T-helper 2 cell treated with Interferon-gamma antibody and Interleukin-4, amounts not matched to agents 100 ng/mL and 5 ng/mL, for 36 hours (primary cell): ENCODE measurements at places on chromosomes 6 and 20. TPM values are rescaled to one million over a fixed set of nuclear protein-coding genes. Genes with fewer than 3 reads are reported as not detected.

The SLC32A1 gene
- not detected in 2 replicates for total RNA-seq

The FAM184A gene
- total RNA-seq: 3.7 and 3.8 TPM in 2 replicates

The OR2H1 gene
- total RNA-seq: not detected in 2 replicates

The COX4I2 gene
- total RNA-seq: not detected in 2 replicates

The VIP gene
- total RNA-seq: not detected in 2 replicates

The SLC22A3 gene
- not detected in 2 replicates for total RNA-seq

The RTEL1 gene
- 49.5 and 52.4 TPM in 2 replicates for total RNA-seq

The MUCL3 gene
- total RNA-seq: not detected in 2 replicates

The TTPAL gene
- total RNA-seq: 20.7 and 22.6 TPM in 2 replicates

The OPN5 gene
- not detected in 2 replicates for total RNA-seq

The TRAPPC3L gene
- not detected in 2 replicates for total RNA-seq

The DEFB132 gene
- not detected in 2 replicates for total RNA-seq

The C20orf141 gene
- total RNA-seq: not detected in 2 replicates
